Right lung (tissue), 10 donors: ENCODE measurements at places on chromosomes 3 and 15. TPM values are rescaled to one million over a fixed set of nuclear protein-coding genes. Genes with fewer than 3 reads are reported as not detected.

Gene NR2E3
- 0.56 TPM for polyA plus RNA-seq

Gene PLA2G4D
- 0.18 TPM for polyA plus RNA-seq

Gene BCHE
- polyA plus RNA-seq: 44.8 TPM

Gene SUCNR1
- 0.30 TPM for polyA plus RNA-seq

Gene CFAP100
- polyA plus RNA-seq: 6.8 TPM

Gene POPDC2
- polyA plus RNA-seq: 2.8 TPM

Gene SLC28A2
- polyA plus RNA-seq: 0.36 TPM

Gene NANOGP8
- polyA plus RNA-seq: not detected

Gene SLC27A2
- 7.4 TPM for polyA plus RNA-seq

Gene TGM4
- 0.06 TPM for polyA plus RNA-seq

Gene GOLGA6L9
- 10.6 TPM for polyA plus RNA-seq

Gene RTP4
- 0.40 TPM for polyA plus RNA-seq
